ENCODE measurements at places on chromosomes 2 and 18.
A peak's percentile ranks its signal among the peaks of the same experiment; 100 is the strongest.

- DNase-seq = no peak
Measured at GRCh38 chr2:150370561-150370960, 116.9 kb downstream of the RND3 start.

DNA sequence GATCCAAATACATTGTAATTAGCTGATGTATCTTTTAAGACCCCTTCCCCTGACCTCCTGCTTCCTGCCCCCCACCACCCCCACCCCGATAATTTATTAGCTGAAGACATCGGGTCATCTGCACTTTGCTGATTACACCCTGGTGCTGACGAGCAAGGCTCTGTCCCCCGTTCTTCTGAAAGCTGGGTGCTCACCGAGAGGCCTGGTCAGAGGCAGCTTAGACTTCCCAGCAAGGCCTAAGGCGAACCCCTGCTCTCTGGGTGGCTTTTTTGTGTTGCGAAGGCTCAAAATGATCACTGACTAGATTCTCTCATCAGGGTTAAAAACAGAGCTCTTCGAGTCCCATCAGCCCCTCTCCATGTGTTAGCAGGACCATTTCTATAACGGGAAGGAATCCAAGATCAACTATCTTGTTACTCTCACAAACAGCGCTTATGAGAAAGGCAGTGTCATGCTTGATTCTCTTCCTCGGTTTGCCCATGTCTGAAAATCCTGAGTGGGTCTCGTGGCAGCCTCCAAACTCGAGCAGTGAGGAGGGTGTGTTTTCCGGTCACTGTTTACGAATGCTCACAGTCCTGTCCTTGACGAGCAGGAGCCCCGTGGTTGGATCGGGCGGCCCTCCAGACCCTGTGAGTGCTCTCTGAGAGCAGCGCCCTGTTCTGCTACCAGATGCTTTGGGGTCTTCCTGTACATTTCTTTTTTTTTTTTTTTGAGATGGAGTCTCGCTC lies 201.6 kb downstream of the HDAC4 start:
- DNase-seq = peak; percentile 45

GRCh38 chr2:11220445-11220844 lies 65.2 kb downstream of the SLC66A3 start:
- no peak for DNase-seq

- DNase-seq = no peak
Measured at GRCh38 chr2:65678779-65679391, 246.5 kb upstream of the SPRED2 start.

- no peak for DNase-seq
Measured at GRCh38 chr18:45596036-45596435, 19.2 kb upstream of the SLC14A2 start.

DNA sequence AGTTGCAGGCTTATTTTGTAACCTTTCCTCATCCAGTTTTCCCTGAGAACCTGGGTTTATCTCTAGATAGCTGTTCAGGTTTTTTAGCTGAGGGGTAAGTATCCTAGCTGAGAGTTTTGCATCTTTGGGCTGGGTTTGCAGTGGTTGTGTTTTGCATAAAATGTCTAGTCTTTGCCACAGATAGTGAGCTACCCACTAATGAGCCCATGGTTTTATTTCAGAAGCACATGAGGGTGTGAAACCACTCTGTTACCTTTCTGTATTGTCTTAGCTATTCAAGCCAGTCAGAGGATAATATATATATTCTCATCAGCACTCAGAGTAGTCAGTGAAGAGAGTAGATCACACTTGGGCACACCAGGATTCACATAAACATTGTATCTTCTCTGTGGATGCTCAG lies 24.6 kb upstream of the TXNDC2 start:
- DNase-seq = no peak

DNA sequence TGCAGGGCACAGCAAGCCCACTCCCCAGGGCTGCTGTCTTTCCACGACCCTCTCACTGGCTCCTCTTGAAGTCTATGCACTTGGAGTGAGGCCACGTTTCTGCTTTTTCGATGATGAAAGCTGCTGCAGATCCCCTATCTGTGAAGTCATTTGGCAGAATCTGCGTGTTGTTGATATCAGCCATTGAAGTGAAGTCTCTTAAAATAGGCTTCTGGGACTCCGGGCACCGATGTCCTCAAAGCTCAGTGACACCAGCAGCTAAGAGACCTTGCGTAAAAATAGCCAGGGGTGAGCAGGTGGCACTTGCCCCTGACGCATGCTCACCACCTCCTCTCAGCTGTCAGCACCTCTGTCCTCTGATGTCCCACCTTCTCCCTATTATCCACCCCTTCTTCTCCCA lies 89.4 kb upstream of the FHL2 start:
- no peak for DNase-seq

GRCh38 chr2:128069769-128070168 lies 21.2 kb upstream of the UGGT1 start:
- DNase-seq = no peak

DNA sequence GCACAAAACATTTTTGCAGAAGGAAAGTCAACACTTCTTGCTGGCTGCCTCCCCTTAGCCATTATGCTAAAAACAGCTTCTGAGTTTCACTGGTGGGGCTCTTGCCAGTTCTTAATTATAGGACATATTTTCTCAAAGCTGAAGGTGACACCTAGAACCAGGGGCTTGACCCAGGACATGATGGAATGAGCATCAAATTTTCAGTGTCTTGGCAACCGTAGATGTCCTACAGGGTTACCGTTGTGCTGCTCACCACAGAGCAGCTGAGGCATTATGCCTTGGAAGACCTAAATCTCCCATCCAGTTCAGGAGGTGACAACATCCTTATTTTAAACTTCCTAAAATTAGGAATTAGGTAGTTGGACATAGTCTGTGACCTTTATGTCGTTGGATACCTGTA lies 46.7 kb downstream of the TMEM185B start:
- no peak for DNase-seq

DNA sequence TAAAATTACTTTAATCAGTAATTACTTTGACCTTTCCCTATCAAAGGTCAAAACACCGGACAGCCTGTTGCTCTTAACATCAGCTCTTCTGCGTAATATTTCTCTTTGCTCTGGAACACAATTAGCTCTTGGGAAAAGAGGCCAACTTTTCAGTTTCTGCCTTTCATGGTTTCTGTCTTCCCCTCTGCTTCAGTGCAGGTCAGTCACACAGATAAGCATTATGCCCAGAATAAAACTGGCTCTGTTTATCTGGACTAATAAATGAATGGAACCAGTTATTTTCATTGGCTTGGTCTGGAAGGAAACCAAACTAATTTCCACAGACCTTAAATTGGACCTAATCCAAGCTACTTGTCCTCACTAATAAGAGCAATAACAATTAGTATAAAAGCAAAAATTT lies 26.2 kb upstream of the GALNT3 start:
- no peak for DNase-seq

DNA sequence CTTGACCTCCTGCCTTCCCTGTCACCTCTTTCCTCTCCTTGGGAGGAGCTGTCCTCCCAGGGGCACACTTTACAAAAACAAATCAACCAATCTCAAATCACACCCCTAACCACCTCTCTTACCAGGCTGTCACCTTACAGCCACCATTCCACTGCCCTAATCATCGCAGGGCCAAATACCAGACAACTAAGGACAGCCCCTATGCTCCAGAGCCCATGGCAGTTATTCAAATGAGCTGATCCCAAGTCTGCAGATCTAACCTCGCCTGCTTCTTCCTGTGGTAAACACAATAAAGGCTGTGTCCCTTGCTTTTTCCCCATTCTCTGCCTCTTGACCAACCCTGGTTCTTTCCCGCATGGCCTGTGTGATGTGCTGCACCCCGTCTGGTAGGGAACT lies 154.2 kb upstream of the CNTNAP5 start:
- DNase-seq = no peak

- DNase-seq = peak; percentile 45
Measured at GRCh38 chr2:240595381-240596079, 9.0 kb downstream of the CAPN10 start.

DNA sequence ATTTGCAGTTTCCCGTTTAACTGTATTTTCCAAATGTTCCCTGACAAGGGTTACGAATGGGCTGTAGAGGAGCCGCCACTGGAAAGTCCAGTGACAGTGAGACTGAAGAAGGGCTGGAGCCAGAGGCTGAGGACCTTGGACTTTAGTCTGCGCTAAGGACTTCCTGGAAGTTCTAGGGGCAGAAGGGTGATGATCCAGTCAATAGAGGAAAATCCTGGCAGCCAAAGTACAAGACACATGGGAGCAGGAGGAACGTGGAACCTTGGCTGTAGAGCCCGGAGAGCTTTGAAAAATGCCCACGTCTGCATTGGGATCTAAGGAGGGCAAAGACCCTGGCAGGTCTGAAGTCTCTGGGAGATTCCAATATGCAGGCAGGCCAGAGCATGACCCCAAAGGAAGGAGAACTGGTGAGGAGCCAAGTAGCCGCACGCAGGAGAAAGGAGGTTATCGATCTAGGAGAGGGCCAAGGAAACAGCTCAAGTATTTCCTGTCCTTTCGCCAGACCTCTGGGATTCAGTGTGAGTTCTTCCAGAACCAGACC lies 28.5 kb downstream of the MBP start:
- no peak for DNase-seq

- no peak for DNase-seq
Measured at GRCh38 chr18:70151614-70152013, 53.9 kb downstream of the RTTN start.

GRCh38 chr2:240432820-240433801 lies 2.4 kb upstream of the GPC1 start:
- peak; percentile 29 for DNase-seq

DNA sequence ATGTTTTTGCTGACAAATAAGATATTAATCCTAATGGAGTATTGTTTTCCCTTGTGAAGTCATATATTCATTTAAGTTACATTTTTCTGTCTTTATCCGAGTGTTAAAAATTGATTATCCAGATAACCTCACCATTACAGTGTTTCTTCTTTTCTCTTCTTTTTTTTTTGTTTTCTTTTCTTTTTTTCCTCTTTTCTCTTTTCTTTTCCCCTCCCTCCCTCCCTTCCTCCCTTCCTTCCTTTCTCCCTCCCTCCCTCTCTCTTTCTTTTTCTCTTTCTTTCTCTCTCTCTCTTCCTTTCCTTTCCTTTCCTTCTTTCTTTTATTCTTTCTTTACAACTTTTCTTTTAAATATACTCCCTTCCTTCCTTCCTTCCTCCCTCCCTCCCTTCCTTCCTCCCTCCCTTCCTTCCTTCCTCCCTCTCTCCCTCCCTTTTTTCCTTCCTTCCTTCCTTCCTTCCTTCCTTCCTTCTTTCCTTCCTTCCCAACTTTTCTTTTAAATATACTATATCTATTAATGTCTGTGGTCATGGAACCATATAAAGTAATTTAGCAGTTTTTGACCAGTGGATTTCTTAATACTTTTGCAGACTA lies 40.9 kb downstream of the UBE2E3 start:
- DNase-seq = no peak

DNA sequence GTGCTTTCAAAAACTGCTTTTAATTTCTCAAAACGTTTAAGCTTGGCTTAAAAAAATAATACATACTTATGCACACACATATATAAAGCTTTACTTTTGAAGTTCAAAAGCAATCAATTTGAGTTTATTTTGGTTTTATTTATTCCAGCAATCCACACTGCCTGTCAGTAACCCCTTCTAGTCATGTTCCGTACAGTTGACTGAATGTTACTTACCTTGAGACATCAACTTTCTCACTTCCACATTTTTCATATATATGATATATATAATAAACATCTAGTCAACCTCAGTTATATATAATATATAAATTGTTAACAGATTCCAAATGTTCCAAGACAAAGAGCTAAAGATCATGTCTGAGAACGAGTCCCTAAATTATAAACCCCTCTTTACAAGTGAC lies 1137.3 kb upstream of the ZEB2 start:
- no peak for DNase-seq

DNA sequence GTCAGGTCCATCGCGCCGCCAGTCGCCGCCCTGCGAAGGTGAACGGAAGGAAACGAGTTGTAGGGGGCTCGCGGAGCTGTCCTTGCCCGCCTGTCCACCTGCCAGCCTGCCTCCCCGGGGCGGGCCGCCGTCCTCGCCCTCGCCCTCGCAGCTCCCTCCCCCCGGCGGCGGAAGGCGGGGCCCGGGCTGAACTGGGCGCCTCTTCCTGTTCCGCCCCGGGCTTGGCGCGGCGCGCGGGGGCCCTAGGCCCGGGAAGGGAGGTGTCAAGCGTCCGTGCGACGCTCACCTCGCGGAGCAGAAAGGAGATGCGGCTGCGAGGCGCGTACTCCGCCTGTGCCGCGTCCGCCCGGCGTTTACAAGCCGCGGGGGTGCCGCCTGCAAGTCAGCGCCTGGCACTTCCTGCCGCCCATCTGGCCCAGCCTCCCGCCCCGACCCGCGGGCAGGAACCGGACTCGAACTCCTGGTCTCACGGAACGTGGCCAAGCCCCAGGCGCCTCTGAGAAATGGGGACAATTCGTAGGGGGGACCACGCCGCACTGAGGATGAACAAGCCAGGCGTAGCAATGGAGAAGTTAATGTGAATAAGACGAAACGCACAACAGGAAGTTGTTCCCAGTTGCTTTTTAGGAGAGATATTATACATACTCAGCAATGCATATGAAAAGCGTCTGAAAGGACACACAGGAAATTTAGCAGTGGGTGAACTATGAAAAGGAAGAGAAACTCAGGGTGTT lies at the start of gene CNPPD1:
TSS of gene CNPPD1 (minus strand) at position 108 of the 734 bp plus-strand sequence. CDS start at position 11, 97 bp downstream.
- DNase-seq = peak; percentile 95

GRCh38 chr2:48315896-48316194 lies 214.1 kb upstream of the STON1 start:
- DNase-seq = no peak

GRCh38 chr2:170733798-170734600 lies 18.9 kb downstream of the SP5 start:
- no peak for DNase-seq

Measured in mucosa of descending colon (tissue), 3 donors.